ENCODE measurements at places on chromosomes 13 and 19.

DNA sequence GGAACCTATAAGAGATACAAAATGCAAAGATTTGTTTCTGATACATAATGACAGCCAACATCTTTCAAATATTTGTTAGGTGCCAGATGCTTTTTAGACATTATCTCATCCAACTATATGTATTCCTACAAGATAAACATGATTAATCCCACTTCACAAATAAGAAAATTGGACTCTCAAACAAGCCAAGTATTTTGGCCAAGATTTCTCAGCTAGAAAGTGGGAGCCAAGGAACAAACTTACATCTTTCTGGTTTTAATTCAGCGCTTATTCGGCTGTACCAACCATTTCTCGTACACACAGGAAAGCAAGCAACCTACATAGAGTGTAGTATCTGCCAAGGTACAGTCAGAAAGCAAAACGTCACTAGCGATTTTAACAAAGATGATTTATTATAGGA is 85.7 kb upstream of the SERP2 start:
- no peak for DNase-seq

GRCh38 chr13:76971851-76972829 is 19.7 kb upstream of the CLN5 start:
- peak; percentile 88 for DNase-seq

DNA sequence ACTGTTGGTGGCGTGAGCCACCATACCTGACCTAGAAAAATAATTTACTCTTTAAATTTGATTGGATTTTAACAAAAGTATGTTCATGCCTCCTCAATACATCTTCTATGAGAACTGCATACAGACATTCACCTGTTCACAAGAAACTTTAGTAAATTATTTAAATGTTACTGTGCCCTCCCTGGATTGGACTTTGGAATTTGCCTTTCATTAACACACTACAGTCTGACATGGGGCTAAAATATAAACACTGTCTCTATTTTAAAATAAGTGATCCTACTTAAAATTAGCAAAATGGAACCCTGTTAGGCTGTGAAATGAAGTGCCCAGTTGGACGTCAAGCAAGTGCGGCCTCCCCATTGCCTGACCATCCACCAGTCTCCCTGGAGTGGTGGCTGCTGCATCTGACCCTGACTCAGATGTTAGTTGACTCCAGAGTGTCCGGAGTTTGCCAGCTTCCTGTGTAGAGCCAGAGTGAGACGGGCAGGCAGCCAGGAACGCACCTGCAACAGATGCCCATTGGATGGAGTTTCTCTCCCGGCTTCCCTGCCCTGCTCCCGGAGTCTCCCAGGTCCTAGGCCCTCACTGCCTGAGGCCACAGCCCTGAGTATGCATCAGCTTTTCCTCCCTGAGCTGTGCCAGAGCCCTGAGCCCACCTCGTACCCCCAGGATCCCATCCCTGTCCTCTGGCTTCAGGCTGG is 45.9 kb upstream of the ATP11A start:
- DNase-seq, result no peak

- DNase-seq, result no peak
Observed at GRCh38 chr13:76872675-76873074, 13.5 kb downstream of the KCTD12 start.

- DNase-seq, result no peak
Observed at GRCh38 chr19:41771410-41771809, 16.1 kb downstream of the CEACAM6 start.

DNA sequence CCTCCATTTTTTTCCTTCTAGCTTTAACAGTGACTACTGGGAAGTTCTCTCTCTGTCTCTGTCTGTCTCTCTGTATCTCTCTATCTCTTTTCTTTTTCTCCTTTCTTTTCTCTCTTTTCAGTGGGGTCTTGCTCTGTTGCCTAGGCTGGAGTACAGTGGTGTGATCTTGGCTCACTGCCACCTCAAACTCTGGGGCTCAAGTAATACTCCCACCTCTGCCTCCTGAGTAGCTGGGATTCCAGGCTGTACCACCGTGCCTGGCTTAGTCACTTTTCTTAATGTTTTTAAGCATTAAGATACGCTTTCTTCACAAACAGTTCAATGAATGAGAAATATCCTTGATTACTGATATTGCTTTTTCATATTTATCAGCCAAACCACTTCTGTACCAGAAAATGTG is 13.1 kb downstream of the PCCA start:
- DNase-seq, result no peak

- peak; percentile 76 for DNase-seq
Observed at GRCh38 chr19:33125929-33126388, 6.0 kb upstream of the WDR88 start.

- no peak for DNase-seq
Observed at GRCh38 chr19:21087871-21088270, 5.9 kb downstream of the ZNF714 start.

DNA sequence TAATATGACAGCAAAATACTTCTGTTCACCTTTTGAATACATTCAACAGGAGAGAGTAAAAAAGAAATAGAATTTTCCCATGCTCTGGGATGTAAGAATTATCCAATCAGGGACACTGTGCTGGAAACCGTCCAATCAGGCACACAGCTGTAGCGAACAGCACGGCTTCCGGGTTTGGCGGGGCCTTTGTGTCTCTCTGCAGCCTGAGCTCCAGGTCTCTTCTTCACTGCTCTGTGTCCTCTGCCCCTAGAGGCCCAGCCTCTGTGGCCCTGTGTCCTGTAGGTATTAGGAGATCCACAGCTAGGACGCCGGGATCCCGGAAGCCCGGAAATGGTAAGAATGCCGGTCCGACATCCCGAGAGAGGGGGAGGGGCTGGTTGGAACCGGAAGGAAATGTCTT is 92.7 kb downstream of the ZNF737 start:
- DNase-seq, result no peak

DNA sequence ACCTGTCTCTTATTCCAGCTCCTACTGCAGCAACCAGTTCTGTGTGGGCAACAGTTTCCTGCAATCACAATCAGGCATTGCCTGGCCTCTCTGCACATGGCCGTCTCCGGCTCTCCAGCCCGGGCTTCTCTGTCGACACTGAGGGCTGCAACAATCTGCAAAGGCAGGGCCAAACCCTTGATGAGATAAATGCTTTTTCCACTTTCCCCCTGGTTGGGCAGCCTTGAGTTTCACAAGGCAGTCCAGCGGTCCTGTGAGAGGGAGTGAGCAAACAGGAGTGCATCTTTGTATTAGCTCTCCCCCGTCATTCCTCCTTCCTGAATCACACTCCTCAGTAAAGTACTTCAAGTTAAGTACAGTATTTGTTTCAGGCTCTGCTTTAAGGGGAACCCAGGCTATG is 40.7 kb upstream of the VWA8 start:
- no peak for DNase-seq

GRCh38 chr19:6556480-6557195 is 25.8 kb downstream of the TNFSF9 start:
- no peak for DNase-seq

DNA sequence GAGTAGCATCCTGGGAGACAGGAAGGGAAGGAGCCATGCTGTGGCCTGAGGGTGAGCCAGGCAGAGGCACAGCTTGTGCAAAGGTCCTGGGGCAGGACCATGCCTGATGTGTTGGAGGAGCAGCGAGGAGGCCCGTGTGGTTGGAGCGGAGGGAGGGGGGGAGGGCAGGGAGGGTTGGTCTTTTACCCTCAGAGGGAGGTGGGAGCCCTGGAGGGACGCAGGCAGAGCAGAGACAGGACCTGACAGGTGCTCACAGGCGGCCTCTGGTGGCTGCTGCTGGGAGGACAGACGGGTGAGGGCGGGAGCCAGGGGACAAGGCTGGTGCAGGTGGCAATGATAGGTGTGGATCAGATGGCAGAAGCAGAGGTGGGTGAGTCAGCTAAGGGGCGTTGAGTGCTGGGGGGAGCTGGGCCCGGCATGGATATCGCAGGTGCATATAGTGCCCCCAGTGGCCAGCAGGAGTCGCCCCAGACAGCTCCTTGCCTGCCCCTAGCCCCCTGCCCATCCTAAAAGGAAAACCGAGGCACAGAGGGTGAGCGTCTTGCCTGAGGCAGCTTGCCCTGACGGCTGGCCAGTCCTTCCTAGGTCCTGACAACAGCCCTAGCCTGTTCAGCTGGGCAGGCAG is 9.8 kb upstream of the GNA15 start:
- peak; percentile 39 for DNase-seq

DNA sequence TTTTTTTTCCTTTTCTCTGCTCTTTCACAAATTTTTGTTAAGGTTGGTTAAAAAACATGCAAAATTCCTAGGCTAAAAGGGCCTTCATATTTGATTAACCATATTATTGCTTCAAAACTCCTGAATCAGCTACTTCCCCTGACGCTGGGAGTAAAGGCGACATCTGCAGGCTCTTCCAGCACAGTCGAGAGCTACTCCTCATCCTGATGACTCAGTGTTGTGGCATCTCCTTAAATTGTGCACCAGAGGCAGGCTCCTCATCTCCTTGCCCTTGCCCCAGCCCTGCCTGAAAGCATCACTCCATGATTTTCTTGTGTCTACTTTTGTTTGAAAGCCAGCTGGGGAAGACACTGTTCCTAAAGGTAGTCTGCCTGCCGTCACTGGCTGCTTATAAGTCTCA is 24.5 kb upstream of the SOX1 start:
- no peak for DNase-seq

DNA sequence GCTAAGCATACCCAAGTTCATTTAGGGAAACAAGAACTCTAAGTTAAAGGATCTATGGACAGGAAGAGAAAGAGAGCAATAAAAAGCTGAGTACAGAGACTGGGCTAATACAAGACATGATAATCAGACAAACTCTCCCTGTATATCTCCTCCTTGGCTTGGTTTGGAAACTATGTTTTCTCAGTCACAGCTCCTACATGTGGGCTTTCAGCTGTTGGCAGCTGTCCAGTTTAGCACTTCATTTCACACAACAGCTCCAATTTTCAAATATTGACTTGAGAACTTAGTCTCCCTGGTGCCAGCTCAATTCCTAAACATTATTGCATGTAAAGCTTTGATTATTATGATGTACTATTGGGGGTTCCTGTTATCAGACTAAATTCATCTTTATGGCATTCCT is 222.8 kb upstream of the OBI1 start:
- no peak for DNase-seq

DNA sequence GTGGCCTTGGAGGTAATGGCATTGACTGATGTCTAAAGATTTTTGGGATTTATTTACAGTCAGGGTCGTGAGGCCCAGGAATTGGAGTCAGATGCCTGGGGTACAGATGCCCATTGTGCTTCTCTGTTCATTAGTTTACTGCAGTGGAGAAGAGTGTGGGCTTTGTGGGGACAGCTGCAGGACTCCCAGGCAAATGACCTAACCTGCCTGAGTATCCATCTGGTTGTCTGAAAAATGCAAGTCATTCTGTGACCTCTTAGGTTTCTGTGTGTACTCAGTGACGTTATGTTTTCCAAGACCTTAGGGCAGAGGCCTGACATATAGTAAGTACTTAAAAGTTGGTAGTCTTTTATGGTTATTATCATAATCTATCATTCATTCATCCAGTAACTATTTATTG is 60.5 kb downstream of the SPATA13 start:
- no peak for DNase-seq

DNA sequence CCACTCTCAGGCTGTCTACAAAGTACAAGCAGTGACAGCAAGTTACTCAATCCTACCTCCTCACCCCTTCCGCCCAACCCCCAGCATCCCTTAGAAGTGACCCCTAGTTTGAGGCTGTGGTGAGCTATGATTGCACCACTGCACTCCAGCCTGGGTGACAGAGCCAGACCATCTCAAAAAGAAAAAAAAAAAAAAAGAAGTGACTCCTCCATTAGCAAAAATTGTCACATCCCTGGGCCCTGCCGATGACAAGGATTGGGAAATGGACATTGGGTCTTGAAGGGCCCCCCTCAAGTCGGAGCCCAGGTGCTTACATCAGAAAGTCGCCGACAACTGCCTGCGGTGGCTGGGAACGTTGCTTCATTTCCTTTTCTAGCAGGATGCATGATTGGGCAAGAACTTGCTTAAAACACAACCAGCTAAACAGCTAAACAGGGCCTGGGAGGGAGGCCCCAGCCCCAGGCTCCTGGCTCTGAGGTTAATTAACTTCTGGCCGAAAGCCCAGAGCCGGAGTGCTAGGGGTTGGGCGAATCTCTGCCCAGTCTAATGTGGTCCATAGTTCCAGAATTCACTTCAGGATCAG is 15.3 kb downstream of the RAB3D start:
- DNase-seq, result peak; percentile 80

Data from cerebellar cortex (tissue), 1 donor.